GM23248 (cell line): ENCODE measurements at places on chromosomes 2 and 18. TPM values are rescaled to one million over a fixed set of nuclear protein-coding genes. Genes with fewer than 3 reads are reported as not detected.

The TFCP2L1 gene
- not detected in 2 replicates for total RNA-seq

DNA sequence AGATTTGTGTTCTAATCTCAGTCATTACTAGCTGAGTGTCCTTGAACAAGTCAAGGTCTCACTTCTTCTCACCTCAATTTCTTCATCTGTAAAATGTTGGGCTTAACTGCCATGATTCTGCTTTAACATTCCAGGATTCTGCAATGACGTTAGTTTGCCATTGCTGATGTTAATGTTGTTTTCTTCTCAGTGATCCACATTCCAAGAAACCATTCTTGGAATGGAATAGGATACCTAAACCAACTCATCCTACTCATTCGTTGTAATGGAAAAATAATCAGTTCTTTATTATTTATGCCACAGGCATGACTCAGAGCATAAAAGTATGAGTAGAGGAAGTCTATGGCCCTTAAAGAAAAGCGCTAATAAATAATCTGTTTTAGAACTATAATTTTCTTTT is 140.2 kb upstream of the ETAA1 start:
- peak; percentile 18 for DNase-seq

- peak; percentile 85 for DNase-seq
These were observed 3.0 kb upstream of the IRS1 start for GRCh38 chr2:226802573-226802972.

- peak; percentile 48 for DNase-seq
These were observed 38.4 kb downstream of the ABCB11 start for GRCh38 chr2:168992591-168993349.

DNA sequence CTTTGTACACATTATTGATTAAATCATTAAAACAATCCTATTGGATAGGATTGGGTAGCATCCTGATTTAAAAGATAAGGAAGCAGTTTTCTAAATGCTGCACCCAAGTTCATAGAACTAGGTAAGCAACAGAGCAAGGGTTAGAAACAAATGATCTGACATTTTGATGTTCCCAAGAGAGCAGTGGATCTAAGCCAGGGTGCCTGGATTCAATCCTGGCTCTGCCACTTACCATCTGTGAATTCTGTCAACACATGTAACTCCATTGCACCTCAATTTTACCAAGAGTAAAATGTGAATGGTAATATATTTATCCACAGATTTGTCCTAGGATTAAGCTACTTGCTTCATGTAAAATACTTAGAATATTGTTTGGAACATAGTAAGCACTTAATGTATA is 982.6 kb upstream of the FANCL start:
- no peak for DNase-seq
